Thymus (tissue), 14 donors: ENCODE measurements at places on chromosomes 4 and X.
A peak's percentile ranks its signal among the peaks of the same experiment; 100 is the strongest.

DNA sequence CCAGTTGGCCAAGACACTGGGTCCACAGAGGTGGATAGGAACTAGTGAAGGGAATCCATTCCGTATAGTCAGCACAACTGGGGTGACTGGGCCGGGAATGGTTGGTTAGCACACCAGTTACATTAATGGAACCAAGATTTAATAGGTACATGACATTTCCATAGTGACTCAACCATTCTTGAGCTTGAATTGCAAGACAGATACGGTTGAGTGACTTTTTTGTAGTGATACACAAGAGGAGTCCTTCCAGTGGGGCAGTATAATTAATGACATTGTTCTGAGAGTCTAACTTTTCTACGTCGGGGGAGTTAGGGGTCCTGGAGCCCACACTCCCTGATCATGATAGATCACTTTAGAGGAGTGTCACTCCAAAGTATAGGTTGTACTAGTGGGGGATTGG, 211.6 kb upstream of the CXCL13 start:
- DNase-seq, result no peak

DNA sequence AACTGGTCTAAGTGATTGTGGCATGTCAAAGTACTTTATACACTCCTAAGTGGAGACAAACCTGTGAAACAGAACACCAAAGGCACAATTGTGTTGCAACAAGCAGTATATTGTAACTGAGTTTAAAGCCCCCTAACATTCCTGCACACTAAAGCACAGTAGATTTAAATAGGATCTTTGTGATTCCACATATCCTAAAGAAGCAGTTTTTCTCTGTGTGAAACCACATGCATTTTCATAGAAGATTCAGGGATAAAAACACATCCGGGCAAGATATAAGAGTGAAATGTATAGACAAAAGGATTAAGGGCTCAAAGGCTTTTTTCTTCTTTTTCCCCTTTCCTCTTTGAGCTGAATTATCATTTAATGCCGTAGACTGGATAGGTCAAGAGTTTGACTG, 82.2 kb downstream of the ANK2 start:
- no peak for DNase-seq

GRCh38 chr4:25663781-25664180, 8.1 kb downstream of the SLC34A2 start:
- no peak for DNase-seq

DNA sequence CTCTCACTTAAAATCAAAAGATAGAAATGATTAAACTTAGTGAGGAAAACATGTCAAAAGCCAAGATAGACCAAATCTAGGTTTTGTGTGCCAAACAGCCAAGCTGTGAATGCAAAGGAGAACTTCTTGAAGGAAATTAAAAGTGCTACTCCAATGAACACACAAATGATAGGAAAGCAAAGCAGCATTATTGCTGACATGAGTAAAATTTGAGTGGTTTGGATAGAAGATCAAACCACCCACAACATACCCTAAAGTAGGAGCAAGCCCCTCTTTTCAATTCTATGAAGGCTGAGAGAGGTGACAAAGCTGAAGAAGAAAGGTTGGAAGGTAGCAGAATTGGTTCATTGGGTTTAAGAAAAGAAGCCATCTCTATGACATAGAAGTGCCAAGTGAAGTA, 56.8 kb downstream of the SLC39A8 start:
- no peak for DNase-seq

DNA sequence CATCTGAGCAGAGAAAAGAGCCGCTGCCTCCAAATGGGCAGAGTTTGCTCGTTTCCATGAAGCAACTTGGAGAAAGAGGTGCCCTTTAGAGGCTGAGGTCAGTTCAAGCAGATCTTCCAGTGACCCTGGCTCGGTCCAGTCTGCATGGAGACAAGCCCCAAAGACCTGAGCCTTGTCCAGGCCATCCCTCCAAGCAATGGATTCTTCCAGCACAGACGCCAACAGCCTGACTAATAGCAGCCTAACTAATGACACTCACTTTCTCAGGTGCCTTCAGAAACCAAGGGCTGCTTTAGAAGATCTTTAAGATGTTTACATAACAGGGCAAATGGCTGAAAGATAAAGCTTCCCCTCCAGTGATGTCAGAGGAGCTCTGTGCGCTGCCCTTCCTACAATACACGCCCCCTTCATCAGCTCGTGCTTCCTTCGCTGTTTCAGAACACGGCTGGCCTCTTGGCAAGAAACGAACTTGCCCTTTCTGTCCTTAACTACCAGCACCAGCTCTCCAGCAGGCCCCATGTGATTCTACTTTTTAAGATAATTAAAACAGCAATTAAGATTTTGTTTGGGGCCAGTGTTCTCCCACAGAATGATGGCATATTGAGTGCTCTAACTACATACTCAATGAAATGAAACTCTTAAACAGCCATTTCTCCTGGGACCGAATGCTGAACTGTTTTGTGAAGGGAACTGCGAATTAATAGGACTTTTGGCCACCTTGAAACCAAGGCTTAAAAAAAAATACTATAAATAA, 119.0 kb downstream of the GPR143 start:
- DNase-seq, result no peak

DNA sequence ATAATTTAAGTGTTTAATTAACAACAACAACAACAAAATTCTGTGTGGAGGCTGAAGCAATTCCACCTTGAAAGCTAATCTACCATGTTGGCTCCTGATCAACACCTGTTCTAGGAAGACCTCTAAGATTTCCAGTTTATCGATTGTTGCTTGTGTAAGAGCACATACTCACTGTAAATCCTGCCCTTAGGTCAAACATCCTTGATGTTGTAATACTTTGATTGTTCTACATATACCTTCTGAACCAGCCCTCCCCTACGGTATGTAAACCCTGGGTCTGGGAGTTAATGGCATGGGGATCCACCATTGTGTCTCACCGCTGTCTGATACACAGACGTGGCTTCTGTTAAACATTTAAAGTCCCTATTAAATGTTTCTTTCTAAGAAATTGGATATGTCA, 73.2 kb downstream of the RASL11B start:
- no peak for DNase-seq

GRCh38 chr4:46124773-46125413, 1.0 kb upstream of the GABRG1 start:
- DNase-seq, result no peak

DNA sequence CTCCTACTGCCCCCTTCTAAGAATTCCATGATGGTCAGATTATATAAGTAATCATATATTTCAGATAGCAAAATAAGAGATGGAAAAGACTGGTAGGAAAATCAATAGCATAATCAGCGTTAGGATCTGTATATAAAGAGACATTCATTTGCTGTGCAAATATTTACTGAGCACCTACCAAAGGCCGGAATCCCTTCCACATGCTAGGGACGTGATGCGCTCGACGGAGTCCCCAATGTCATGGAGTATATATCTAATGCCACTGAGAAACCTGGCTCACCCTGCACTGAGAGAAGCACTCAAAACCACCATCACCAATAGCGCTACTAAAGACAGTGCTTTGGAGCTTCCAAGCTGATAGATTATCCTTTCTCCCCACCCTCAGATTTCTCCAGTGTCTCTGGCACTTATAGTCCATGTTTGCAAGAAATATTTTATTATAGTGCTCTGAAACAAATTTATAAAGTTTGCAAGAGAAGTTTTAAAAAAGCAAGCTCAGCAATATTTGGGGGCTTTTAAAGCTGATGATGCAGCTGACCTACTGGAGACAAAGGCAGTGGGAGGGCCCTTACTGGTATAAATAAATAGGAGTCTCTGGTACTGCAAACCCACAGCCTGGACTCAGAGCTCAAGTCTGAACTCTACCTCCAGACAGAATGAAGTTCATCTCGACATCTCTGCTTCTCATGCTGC, at the start of gene CXCL13:
Gene CXCL13, plus strand, starts transcription at position 611 of the 693 bp plus-strand sequence. Its CDS starts 46 bp downstream, at position 657.
- DNase-seq, result no peak

GRCh38 chrX:69493766-69494165, 10.4 kb upstream of the NALF2 start:
- no peak for DNase-seq

- no peak for DNase-seq
Measured at GRCh38 chr4:118113220-118113619, 78.9 kb downstream of the NDST3 start.

DNA sequence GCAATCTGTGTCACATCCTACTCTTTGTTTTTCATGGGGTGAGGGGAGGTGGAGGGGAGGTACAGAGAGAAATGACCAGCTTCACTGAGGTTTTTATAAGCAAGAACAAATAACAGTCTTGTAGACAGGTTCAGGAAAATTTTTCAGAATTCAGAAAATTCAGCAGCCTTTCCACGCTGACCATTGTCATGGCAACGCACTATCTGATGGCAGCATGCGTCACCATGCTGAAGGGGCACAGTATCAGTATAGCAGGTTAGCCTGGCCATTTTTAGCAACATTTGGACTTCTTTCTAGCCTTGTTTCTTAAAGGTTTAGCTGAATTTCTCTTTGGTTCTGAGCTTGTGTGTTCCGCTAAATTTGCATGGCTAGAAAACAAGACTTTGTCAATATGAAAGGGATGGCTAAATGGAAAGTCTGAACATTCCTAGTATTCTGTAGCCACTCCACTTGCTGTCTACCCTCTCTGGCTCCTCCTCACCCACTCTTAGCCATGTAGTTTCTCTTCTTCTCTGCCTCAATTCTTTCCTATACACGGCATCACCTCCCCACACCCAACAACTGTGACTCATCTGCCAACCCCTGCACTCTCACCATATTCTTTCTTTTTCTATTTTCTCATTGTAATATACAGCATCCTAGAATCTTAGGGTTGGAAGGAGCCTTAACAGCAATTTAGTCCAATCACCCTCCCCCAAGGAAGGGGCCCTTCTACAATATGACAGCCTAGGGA, 42.7 kb upstream of the CITED1 start:
- no peak for DNase-seq

GRCh38 chr4:168585168-168586091, 88.6 kb downstream of the PALLD start:
- peak; percentile 36 for DNase-seq

GRCh38 chr4:176066757-176067156, 1.1 kb downstream of the WDR17 start:
- DNase-seq, result no peak

DNA sequence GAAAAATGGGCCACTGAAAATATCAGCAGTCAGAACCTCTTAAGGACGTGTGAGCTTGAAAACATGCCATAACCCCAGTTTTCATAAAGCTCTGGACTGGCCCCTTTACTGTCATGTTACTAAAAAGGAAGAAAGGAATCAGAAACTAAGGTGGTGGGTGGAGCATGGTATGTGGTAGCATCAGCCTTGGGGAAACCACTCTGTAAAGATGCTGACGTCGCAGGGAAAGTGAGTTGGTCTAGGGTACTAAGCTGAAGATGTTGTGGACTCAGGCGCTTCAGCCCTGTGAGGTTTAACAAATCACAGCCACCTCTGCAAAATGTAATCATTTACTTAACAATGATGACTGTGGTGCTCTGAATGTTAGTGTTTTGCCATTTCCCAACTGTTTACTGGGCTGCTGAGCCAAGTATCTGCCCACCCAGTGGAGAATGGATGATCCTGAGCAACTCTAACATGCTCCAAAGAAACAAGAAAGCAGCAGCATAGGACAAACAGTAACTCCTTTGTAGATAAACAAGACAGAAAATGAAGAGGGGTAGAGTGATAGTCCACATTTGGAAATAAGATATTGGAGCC, 33.4 kb downstream of the C4orf54 start:
- DNase-seq, result no peak

- DNase-seq, result no peak
Measured at GRCh38 chr4:8078610-8079015, 80.0 kb downstream of the ABLIM2 start.

- DNase-seq, result no peak
Measured at GRCh38 chr4:142404191-142404611, 441.9 kb downstream of the INPP4B start.

DNA sequence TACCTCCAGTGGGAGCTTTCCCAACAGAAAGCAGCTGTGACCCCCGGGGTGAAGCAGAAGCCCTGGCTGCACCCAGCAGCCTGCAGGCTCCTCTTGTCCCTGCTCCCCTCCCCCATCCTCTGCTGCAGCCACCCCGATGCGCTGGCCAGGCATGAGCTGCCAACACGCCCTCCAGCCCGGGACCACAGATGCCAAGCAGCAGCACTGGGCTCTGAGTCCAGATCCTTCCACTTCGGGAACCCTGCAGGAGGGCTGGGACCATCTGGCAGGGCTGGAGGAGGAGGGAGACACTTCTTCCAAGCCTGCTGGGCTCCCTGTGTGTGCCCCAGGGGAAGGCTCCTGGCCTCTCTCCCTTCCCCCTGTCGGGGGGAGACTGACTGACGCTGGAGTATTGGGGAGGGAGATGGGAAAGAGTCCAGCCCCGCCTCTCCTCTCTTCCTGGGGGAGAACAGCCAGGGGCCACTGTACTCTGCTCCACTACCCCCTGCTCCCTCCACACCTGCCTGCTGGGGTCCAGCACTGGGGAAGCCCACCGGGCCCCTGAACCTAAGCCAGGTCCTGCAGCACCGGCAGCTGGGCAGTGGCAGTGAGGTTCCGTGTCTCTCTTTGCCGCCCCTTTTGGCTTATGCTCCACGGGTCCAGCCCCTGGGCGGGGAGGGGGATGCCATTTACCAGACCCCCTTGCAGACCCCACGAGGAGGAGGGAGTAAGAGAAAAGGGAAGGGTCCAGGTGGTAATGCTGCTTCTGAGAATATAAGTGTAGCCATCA, 55.7 kb downstream of the PPP2R2C start:
- DNase-seq, result no peak

DNA sequence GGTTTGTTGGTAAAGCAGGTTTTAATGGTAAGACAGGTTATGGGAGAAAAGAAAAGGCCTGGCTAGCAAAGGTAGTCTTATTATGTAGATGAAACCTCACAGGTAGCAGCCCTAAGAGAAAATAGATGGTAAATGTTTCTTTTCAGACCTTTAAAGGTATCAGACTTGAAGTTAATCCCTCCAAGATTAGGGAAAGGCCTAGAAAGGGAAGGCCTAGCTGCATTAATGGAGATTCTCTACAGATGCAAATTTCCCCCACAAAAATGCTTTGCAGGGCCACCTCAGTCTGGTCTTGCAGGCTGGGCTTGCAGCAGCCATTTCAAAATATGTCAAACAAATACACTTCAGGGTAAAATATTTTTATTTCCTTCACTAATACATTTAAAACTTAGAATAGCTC, 1410.6 kb downstream of the RPA4 start:
- no peak for DNase-seq

DNA sequence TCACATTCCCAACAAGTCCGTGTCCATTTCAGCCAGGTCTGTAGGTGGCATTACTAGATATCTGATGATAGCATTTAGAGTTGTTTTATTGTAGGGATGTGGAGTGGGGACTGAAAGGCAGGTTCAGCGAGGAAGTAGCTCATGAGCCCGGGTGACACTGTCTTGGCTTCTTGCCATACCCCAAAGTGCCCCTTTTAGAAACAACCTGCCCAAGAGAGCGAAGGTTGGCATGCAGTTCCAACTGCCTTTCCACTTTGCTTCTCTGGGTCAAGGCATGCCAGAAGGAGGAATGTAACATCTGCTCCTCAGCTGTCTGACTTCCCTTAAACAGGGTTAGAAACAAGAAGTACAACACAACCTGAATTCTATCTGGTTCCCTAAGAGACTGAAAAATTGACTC, 9.0 kb downstream of the GRIA3 start:
- no peak for DNase-seq

- no peak for DNase-seq
Measured at GRCh38 chr4:59855630-59856352, 1344.3 kb upstream of the ADGRL3 start.
